ENCODE measurements at places on chromosomes 6 and 20.

DNA sequence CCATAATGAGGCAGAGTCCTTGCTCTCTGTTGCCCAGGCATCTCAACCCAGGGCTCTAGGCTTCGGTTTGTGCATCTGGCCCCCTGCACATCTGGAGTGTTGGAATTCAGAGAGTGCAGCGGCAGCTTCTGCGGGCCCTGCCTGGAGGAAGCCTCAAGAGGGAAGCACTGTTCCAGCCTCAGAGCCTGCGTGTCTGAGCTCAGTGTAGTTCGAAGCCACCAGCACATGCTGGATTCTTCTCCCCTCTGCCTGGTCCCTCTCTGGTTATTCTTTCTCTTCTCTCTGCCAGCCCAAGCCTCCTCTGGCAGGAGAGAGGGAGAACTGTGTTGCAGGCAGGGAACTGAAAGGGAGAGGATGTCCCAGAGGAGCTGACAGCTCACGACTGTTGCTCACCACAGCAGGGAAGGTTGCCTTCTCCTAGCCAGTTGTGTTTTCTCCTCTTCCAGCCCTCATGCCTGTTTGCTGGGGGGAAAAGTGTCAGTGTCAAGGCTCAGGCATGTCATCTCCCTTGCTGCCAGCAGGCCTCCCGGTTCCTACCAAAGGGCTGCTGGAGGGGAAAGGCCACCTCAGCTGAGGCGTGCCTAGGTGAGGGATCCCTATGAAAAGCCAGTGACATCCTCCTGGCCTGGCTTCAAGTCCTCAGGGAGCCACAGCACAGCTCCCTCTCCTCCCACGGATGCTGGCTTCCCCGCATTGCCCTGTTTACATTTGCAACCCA, 126.0 kb upstream of the LRFN2 start:
- DNase-seq: no peak

- DNase-seq: no peak
Observed at GRCh38 chr20:51667002-51667408, 101.2 kb downstream of the ATP9A start.

GRCh38 chr6:73532293-73532692, 11.5 kb upstream of the EEF1A1 start:
- no peak for DNase-seq

DNA sequence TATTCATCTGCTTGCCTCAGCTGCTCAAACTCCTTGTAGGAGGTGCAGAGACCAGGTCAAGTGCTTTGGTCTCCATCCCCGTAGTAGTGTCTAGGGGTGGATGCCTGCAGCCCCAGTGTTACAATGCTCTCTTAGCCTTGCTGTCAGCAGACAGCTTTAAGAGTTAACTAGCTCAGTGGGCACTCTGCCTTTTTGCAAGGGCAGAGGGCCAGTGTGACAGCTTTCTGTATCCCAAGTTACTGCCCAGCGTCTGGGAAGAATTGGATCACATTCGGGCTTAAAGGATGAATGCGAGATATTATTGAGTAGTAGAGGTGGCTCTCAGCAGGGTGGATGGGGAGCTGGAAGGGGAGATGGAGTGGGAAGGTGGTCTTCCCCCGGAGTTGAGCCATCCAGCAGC, 339.9 kb upstream of the RNF217 start:
- no peak for DNase-seq

DNA sequence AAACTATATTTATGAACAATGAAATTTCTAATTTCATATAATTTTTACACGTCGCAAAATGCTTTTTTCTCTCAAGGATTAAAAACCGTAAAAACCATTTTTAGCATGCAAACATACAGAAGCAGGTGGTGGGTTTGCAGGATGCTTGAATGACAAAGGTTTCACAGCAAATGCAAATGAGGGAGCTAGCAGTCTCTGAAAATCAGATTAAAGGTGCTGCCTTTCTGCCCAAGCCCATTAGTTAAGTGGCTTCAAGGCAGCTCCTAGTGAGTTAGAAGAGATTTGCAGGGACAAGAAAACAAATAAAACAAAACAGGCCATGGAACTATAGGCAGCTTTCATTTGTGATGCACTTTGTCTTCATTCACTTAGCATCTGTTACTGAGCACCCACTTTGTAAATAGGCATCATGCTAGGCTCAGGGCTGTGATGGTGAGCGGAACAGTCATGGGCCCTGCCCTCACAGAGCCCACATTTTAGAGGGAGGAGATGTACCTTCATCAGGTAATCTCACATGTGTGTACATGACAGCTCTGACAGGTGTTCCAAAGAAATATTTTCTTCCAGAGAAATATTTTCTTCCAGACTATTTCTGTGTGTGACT, 29.5 kb downstream of the NAPB start:
- DNase-seq: no peak

DNA sequence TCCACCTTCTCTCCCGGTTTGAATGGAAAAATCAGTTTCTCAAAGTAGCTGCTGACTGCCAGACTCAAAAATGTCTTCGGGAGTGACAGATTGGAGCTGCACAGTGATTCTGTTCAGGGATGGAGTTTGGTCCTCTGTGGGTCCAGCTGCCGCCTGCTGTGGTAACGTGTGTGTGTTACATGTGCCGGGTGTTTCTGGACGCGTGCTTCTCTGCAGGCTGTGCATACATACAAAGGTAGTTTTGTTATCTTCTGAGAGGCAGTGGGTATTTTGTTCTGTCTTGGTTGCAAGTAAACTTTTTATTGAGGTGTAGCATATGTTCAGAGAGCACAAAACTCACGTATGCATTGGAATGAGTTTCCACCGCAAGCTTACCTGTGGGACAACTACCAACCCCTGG, 41.3 kb upstream of the NAA20 start:
- peak; percentile 39 for DNase-seq

Data from epithelial cell of esophagus (primary cell).